ENCODE measurements at places on chromosomes 1 and 21.

- no peak for DNase-seq
These were observed 32.0 kb downstream of the NTPCR start for GRCh38 chr1:232982238-232982944.

- no peak for DNase-seq
These were observed 179.9 kb downstream of the ADSS2 start for GRCh38 chr1:244271691-244272308.

- DNase-seq: no peak
These were observed at the start of gene KCNA2 for GRCh38 chr1:110605901-110606656. KCNA2 (minus strand) TSS chr1:110606358; CDS start chr1:110604782, 1,576 bp downstream.

GRCh38 chr1:177620636-177621190 lies 349.1 kb downstream of the SEC16B start:
- no peak for DNase-seq

DNA sequence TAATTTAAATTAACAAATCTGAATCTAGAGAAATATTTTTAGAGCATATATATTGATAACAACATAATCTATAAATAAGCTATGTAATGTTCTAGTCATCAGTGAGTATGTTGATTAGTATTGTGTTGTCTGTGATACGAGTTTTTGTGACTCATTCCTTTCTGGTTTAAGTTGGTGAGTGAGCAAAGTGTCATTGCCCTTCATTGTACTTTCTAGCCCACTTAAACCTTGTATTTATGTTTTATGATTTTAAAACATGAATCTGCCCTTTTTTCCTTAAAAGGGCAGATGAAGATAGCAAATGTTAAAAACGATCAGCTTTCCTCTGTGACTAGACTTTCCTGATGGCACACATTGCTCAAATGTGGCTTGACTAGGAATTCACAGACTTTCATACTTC lies 38.5 kb downstream of the MACO1 start:
- no peak for DNase-seq

GRCh38 chr1:223142795-223143536 lies at the start of gene TLR5:
TLR5 (minus strand) TSS chr1:223143248; CDS start chr1:223113031, 30,217 bp downstream.
- DNase-seq: peak; percentile 97

GRCh38 chr1:215226757-215227156 lies 144.2 kb downstream of the KCNK2 start:
- no peak for DNase-seq

DNA sequence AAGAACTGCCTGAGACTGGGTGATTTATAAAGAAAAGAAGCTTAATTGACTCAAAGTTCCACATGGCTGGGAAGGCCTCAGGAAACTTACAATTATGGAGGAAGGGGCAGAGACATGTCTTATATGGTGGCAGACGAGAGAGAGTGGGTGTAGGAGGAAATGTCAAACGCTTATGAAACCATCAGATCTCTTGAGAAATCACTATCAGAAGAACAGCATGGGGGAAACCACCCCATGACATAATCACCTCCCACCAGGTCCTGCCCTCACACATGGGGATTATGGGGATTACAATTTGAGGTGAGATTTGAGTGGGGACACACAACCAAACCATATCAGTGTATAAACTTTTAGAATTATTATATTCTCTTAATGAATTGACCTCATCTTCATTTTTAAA lies 335.9 kb upstream of the DPYD start:
- DNase-seq: no peak

- no peak for DNase-seq
These were observed 3.0 kb downstream of the PEAR1 start for GRCh38 chr1:156896490-156897033.

GRCh38 chr1:234373959-234374254 lies 651 bp downstream of the COA6 start:
- DNase-seq: no peak

DNA sequence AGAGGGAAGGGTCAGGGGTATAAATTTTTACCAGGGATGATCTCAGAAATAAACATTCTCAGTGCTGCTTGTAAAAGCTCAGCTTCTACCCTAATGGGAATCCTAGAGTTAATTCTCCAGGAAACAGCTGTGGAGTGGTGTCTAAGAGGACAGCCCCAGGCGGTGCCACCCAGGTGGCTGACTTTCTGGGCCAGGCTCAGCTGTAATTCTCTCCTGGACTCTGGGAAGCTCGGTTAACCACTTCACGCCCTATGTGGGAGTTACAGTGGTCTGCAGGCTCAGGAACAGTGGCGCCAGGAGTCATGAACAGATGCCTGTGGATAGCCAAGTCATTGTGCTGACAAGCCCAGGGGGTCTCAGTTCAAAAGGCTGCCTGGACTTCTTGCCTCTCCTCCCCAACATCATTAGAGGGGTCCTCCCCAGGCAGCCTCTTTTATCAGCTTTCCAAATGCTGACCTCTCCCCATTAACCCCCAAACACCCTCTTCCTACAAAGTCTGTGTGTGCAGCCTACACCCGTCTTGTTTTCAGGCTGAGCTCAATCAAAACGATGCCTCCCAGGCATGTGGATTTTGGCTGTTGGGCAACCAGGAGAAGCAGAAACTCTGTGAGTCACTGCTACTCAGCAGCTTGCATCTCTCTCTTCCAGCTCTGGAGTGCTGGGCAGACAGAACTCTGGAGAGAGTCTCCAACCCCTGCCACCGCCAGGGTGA lies 1.2 kb downstream of the HHIPL2 start:
- DNase-seq: no peak

GRCh38 chr1:179866616-179867015 lies 11.0 kb downstream of the TOR1AIP2 start:
- DNase-seq: no peak

DNA sequence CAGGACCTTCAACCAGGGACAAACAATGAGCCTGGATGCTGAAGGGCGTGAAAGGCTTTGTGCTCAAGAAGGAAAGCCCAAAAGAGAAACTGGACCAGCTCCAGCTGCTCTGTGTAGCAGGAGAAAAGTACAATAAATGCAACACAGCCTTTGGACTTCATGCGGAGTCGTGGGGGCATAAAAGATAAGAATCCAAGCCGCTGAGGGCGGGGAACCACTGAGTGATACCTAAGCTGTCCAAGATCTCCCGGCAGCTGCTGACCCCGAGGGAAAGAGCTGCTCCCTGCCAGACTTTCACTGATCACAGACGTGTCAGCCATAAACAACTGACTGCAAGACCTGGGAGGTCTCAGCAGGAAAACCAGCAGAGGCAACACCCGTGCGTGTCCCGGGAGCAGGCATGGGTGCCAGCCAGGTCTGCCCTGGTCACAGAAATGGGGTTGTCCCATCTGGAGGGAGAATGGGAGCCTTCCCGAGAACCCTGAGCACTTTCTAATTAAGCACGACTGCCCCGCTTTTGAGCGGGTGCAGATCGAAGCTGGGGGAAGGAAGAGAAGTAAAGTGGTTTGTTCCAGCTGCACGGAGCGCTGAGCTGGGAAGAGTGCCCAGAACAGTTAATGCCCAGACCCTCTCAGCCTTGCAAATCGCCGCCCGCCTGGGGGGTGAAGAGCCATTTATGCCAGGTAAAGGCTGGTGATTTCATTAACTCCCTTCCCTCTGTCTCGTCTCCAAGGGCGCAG lies 68.3 kb upstream of the TARDBP start:
- DNase-seq: no peak

GRCh38 chr1:201493757-201494617 lies 12.9 kb downstream of the CSRP1 start:
- DNase-seq: no peak

DNA sequence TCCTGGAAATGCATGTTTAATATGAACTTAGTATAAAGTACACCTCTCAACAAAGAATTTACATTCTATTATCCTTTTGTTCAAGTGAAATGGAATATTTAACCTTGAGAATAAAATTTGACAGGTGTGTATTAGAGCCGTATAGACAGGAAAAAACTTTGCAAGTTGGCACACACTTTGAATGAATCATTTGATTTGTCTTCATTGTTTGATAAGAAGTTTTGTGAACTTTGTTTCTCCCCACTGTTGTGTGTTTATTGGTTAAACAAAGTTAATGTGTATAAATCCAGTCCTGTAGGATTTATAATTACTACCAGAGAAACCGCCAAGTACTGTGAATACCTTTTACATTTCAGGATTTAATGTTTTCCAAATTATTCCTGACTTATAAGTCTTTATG lies 2.0 kb downstream of the SYDE2 start:
- DNase-seq: no peak

DNA sequence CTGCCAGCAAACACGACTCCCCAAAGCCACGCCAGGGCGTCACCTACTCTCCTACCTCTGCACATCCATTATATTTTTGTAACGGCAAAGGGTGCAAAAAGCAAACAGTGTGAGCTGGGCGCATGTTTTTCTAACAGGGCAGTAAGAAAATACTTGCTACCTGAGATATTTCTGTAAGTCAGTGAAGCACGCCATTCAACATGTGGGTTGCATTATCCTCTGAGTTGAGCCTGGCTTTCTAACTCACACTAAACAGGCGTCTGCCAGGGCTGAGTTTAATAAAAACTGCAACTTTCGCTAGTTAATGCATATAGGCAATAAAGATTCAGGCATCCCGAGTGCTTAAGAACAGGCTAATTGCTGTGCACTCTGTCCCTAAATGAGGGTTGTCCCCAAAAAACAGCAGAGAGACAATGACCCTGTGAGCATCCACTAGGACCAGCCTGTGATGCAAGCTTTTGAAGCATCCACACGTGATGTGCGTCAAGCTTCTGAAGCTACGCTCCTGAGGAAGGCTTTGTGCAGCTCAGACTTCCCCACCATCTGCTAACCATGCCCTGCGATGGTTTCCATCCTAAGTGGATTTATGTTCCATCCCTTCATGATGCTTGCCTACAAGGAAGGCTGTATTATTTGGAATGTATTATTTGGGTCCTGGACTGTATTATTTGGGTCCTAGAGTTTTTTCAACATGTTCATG lies 70.0 kb upstream of the SIM2 start:
- no peak for DNase-seq

- no peak for DNase-seq
These were observed 147.1 kb downstream of the CNIH3 start for GRCh38 chr1:224763126-224763775.

DNA sequence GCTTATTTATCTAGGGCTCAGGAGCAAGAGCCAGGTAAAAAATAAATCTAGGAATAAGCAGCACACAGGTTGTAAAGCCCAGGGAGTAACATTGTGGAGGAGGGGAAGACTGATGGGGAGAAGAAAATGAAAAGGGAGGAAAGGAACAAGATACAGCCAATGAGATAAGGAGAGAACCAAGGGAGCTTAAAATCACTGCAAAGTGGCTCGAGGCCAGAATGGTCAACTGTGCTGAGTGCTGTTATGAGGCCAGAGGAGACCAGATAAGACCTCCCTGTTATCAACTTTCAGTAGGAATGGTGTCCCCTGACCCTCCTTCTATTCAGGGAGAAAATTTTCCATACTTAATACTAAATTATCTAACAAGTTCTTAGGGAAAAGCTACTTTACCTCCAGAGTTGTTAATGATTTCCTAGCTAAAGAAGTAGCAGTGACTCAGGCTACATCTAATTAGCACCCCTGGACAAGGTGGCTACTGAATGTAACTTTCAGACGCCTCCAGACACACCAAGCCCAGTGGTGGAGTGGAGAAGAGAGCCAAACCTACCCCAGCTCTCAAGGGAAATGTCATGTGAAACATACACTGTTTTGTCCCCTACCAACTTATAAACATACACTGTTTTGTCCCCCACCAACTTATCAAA lies 25.5 kb downstream of the ENAH start:
- no peak for DNase-seq

- peak; percentile 67 for DNase-seq
These were observed 64.6 kb upstream of the FMN2 start for GRCh38 chr1:240027059-240027462.

GRCh38 chr1:56395776-56396175 lies 183.6 kb downstream of the PLPP3 start:
- DNase-seq: no peak

- no peak for DNase-seq
These were observed 72.5 kb upstream of the CLDN14 start for GRCh38 chr21:36552434-36552785.

- no peak for DNase-seq
These were observed 23.5 kb upstream of the C1orf174 start for GRCh38 chr1:3923378-3924185.

- DNase-seq: no peak
These were observed 10.6 kb downstream of the SLC19A1 start for GRCh38 chr21:45531393-45532215.

DNA sequence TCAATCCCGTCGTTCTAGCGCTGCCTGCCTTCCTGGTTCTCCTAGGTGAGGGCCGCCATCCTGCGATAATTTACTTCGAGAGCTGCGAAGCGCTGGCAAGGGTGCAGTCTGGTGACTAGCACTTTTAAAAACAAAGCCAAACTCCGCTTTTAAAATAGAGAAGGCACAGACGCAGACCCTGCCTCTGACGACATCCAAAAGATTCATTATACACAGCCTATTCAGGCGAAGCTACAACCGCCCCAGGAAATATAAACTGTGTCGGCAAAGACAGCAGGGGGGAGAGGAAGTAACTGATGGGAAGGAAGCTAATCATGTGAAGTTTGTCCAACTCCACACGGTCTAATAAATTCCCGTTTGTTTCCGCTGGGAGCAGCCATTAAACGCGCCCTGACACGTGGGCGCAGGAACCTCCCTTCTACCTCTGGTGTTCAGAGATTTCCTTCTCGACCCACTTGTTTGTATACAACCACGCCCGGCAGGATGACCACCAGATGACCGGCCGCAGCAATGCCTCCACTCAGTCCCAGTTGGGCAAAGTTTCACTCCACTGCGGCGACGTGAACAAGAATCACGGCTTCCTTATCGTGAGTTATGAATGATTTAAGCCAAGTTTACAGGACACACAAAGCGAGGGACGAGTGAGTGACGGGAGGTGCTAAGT lies 1.3 kb downstream of the GNG12 start:
- peak; percentile 57 for DNase-seq

- DNase-seq: peak; percentile 99
These were observed at the start of gene PRDX1 for GRCh38 chr1:45521413-45522323. PRDX1 (minus strand) TSS chr1:45521884; CDS start chr1:45519043, 2,841 bp downstream.

GRCh38 chr1:227730630-227731151 lies 4.4 kb downstream of the JMJD4 start:
- peak; percentile 56 for DNase-seq

DNA sequence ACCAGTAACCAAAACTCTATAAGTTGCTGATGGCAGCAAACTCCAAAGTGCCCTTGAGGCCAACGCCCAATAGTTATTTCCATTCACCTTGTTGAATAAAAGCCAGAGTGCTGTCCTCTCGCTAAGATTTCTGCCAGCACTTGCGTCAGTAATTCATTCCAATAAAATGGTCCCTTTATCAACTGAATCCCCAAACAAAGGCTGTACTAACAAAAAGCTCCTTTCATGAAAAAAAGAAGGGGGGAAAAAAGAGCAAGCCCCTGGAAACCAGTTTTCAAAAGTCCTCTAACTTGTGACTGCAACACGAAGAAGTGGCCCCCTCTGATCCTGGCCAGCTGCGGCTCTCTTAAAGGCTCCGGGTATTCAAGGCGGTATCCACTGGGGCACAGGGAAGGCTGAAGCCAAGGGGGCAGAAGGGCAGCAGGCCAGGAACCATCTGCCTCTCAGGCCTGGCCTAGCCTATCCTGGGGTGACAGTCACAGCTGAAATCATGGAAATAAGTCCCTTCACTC lies 55.8 kb upstream of the ZNF326 start:
- DNase-seq: no peak

- no peak for DNase-seq
These were observed 12.4 kb downstream of the ANGEL2 start for GRCh38 chr1:213003256-213003655.

- DNase-seq: no peak
These were observed 24.4 kb upstream of the FAAH start for GRCh38 chr1:46369542-46370213.

- DNase-seq: peak; percentile 84
These were observed 659 bp downstream of the AGO1 start for GRCh38 chr1:35883635-35884101.
